ENCODE measurements at places on chromosomes 1 and 21.

DNA sequence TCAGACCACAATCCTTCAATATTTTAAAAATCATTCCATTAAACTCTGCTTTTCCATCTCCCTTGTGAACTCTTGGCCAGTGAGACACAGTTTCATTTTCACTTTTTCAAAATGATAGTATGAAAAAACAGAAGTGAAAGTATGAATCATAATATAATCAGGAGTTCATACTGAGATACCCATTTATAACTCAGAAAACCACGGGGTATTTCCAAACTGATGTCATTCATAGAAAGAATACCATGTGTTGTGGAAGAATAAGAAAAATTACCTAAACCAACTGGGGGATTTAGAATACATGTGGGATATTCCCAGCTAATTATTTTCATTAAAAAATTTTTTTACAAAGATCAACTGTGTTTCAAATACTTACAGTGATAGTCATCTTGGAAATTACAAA is 149.9 kb downstream of the MRPL39 start:
- DNase-seq, result no peak

GRCh38 chr1:109383854-109384253 is 13.9 kb downstream of the SORT1 start:
- DNase-seq, result no peak

GRCh38 chr1:211236633-211237320 is 22.4 kb upstream of the RCOR3 start:
- no peak for DNase-seq

DNA sequence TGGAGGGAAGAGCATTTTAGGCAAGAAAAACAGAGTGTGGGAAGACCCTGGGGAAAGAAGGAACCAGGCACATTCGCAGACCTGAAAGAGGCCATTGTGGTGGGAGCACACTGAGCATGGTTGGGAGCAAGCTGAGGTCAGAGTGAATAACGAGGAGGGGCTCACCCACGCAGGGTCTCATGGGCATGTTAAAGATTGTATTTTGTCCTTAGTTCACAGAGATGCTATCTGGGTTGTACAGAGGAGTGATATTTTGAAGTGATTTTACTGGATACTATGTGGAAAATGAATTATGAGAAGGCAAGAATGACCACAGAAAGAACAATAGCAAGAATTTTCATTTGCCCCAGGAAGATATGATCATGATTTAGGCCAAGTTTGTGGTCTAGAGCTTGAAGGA is 578.3 kb upstream of the NR5A2 start:
- no peak for DNase-seq

DNA sequence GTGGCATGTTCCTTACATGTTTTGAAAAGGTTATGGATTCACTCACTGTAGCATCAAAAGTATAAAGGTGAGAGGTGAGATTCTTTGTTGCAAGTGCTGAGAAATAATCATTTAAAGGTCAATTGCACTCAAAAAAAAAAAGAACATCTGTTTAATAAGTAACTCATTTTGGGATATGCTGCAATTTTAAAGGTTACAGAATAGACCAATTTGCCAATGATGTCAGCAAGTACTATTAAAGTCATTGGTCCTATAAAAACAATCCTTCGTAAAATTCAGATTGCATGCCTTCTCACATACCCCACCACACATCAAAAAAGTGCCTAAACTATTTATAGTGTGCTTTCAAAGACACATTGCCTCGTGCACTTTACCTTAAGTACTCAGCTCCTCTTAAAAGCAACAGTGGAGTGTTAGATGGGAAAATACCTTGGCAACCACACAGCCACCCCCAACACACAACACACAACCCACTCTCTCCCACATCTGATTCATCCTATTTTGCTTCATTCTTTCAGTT is 218.2 kb upstream of the ADGRL2 start:
- DNase-seq, result no peak
